Right lung (tissue), 10 donors: ENCODE measurements at places on chromosomes 5 and 9.

- DNase-seq = no peak
Observed at GRCh38 chr9:115690786-115691496, 462.6 kb upstream of the PAPPA start.

DNA sequence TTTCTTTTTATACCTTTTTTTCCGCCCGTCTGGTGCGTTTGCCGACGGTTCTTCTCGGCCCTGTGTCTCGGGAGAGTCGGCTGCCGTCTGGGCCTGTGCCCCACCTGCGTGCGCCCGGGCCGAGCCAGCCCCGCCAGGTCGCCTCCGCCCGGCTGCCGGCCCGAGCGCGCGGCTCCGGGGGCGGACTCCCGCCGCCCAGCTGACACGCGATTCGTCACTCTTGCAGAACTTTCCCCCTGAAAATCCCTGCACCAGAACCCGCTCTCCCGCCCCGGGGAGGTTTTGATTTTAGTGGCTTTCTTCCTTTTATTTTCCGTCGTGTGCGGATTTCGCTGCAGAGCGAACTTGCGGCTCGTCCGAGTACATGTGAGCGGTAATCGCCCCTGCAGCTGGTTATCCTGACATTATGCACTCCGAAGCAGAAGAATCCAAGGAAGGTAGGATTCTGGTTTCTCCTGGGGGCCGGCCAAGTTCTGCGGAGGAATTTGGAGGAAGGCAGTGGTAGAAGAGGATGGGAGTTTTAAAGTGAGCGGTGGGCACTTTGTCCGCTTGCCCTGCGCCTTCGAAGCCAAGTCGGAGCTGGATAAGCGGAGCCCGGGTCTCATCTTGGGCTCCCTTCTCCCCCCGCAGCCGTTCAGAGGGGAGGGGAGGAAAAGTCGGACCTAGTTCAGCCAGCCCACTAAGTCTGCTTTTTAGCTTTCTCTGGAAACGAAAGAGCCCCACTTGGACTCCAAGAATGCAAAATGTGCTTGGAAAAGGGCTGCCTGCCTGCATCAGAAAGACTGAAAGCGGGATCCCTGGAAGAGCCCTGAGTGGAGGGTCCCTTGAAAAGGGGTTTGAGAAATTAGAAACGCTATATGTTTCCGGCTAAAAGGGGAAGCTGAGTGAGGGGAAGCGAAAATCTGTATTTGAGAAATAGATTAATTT is at the start of gene TNFAIP8:
TNFAIP8 (plus strand) TSS at position 335 of the 927 bp plus-strand sequence; CDS start at position 407, 72 bp downstream.
- DNase-seq = peak; percentile 59

DNA sequence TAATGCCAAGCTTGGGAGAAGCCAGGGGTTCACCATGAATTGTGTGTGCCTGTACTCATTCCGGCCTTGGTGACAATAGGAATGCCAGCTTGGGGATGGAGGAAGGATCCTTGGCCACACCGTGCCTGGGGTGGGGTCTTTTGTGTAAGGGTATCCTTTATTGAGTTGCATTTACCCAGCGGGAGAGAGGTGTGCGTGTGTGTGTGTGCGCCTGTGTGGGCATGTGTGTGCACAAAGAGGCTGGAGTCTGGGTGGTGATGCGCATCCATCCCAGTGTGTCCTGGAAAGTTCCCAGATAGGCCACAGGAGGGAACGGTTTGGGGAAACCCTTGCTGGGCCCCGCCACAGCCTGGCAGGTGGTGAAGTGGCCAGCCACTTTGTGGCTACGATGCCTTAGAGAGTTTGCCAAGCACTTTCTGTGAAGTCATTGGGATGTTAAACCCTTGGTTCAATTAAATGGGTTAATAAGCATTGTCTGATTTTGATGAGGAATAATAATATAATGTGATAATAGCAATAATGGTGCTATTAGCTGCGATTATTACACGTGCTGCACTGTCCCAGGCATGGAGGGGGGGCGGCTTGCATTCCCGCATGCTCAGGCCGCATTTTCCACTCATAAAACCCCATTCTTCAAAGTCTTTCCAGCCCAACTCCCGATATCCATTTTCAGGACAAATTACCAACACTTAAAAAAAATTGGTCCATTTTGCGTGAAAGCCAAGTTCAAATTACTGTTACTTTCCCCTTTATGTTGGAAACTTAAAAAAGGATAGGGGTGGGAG is 13.7 kb downstream of the PITX1 start:
- DNase-seq = no peak

- no peak for DNase-seq
Observed at GRCh38 chr5:82111191-82111590, 139.4 kb downstream of the ATG10 start.

- DNase-seq = no peak
Observed at GRCh38 chr9:131289301-131290035, at the start of gene PLPP7. Gene PLPP7, plus strand, starts transcription at chr9:131289723. Its CDS starts 275 bp downstream, at chr9:131289998.

GRCh38 chr5:150140830-150141229 is 14.8 kb downstream of the PDGFRB start:
- DNase-seq = peak; percentile 75

DNA sequence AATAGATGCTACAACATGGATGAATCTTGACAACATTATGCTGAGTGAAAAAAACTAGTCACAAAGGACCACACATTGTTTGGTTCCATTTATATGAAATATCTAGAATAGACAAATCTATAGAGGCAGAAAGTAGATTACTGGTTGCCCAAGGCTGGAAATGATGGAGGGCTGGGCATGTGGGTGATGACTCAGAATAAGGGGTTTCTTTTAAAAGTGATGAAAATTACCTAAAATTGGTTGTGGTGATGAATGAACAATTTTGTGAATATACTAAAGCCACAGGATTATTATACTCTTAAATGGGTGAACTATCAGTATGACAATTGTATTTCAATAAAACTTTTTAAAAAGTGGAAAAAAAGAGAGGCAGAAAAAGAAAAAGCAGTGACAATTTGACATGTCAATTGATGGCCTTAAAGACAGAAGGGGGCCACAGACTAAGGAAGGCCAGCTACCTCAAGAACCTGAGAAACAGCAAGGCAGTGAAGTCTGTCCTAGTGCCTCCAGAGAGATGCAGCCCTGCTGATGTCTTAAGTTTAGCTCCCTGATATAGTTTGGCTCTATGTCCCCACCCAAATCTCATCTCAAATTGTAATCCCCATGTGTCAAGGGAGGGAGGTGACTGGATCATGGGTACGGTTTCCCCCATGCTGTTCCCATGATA is 182.7 kb downstream of the PIK3R1 start:
- DNase-seq = no peak

DNA sequence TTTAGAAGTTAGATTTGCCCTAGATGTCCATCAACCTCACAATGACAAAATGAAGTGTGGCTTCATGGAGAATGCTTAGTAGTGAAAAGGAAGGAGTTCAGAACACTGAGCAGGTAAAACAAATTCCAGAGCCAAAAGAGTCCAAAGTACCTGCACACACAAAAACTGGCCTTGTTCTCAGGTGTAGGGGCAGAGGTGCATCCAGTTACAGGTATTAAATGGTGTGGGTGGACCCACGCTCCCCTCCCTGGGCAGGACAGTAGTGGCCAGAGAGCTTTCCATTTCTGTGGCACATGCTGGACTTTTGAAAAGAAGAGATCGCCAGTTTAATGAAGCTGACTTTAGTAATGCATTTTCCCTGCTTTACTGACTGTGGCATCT is 47.2 kb downstream of the SECISBP2 start:
- no peak for DNase-seq

- DNase-seq = no peak
Observed at GRCh38 chr5:3996707-3997336, 401.2 kb downstream of the IRX1 start.

DNA sequence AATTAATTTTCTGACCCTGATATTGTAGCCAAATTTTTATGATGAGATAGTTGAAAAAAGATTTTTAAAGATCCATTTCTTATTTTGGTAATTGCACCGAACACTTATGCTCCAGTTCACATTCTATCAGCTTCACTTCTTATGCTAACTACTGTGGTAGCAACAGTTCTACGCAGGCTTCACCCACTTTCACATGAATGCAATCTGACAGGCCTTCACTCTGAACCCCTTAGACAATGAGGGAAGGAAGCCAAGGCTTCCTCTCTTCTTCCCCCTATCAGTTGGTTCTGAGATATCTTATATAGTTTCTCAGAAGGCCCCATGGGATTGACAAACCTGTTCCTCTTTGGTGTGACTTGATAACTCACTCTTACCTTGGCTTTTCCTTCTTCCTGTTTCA is 185.8 kb downstream of the CETN3 start:
- DNase-seq = no peak

DNA sequence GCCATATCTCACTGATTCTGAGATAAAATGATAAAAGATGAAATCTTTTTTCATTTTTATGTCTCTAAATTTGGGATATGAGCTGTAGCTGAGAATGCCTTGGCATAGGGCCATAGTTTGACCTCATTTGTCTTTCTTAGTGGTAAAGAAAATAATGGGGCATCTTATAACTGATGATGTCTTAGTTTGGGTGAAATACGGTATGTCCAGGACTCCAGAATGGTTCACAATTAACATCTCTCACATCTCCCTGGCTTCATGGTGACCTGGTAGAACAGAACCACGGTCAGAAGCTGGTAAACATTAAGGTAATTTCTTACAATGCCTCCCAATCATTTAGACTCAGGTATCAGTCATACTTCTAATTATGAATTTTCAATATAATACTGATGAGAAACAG is 250.8 kb downstream of the MAT2B start:
- DNase-seq = no peak

GRCh38 chr5:33068786-33069185 is 357.7 kb downstream of the NPR3 start:
- DNase-seq = no peak

DNA sequence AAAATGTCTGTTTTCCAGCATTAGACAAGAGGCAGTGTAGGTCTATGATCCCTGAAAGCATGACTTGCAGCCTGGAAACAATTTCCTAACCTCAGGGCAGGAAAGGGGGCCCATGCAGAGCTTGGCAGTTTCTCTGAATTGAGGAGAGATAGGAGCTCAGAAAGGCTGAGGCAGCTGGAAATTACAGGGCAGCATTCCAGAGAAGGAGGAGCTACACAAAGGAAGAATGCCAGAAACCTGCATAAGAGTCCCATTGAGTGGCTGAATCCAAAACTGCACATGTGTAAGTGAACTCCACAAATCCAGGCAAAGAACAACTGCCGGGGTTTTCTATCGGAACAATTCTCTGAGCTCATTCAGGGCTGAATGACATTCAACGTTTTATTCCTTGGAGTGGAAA is 346.8 kb downstream of the PIK3R1 start:
- peak; percentile 71 for DNase-seq

GRCh38 chr9:16179566-16179965 is 626.7 kb downstream of the CCDC171 start:
- DNase-seq = no peak

GRCh38 chr9:130482463-130482862 is 37.7 kb downstream of the ASS1 start:
- no peak for DNase-seq

GRCh38 chr5:113176196-113176595 is 199.6 kb downstream of the DCP2 start:
- DNase-seq = no peak

- DNase-seq = peak; percentile 71
Observed at GRCh38 chr5:68720884-68721610, 372.8 kb upstream of the SLC30A5 start.

GRCh38 chr5:19977099-19977498 is 10.9 kb downstream of the CDH18 start:
- no peak for DNase-seq

- no peak for DNase-seq
Observed at GRCh38 chr9:125540497-125540896, 166.5 kb downstream of the MAPKAP1 start.

DNA sequence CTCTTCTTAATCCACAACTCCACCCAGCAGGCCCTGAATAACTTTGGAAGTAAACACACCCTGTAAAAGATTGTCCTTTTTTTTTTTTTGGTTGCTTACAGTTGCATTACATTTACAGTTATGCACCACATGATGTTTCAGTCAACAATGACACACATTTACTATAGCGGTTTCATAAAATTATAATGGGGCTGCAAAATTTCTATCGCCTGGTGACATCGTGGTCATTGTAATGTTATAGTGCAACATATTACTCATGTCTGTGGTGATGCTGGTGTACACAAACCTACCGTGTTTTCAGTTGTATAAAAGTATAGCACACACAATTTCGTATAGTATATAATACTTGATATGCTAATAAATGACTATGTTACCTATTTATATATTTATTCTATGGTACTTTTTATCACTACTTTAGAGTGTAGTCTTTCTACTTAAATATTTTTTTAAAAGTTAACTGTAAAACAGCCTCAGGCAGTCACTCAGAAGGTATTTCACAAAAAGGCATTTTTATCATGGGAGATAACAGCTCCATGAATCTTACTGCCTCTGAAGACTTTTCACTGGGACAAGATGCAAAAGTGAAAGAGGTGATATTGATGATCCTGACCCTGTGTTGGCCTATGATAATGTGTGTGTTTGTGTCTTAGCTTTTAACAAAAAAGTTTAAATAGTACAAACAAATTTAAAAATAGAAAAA is 695.4 kb upstream of the CDH18 start:
- DNase-seq = no peak

- no peak for DNase-seq
Observed at GRCh38 chr9:87741891-87742290, 16.0 kb downstream of the CTSL start.

- DNase-seq = no peak
Observed at GRCh38 chr5:44640945-44641456, 167.7 kb upstream of the MRPS30 start.

GRCh38 chr9:135000647-135001245 is 83.0 kb upstream of the FCN1 start:
- DNase-seq = no peak

GRCh38 chr9:7960320-7961050 is 160.9 kb upstream of the DMAC1 start:
- DNase-seq = no peak

DNA sequence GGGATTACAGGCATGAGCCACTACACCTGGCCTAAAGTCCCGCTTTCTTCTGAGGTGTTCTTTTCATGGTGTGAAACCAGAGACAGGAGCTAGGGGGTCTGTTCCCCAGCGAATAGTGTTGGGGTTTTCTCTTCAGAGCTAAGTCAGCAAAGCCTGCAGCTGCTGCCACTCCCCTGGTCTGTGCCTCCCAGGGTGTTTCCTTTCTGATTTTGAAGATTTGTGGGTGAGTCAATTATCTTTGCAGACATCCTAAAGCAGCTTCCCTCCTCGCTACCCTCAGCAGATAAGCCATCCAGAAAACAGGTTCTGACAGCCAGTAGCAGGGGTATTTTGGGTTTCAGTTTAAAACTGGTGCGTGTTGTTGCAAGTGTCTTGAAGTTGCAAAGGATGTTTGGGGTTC is 72.0 kb upstream of the IQGAP2 start:
- no peak for DNase-seq

DNA sequence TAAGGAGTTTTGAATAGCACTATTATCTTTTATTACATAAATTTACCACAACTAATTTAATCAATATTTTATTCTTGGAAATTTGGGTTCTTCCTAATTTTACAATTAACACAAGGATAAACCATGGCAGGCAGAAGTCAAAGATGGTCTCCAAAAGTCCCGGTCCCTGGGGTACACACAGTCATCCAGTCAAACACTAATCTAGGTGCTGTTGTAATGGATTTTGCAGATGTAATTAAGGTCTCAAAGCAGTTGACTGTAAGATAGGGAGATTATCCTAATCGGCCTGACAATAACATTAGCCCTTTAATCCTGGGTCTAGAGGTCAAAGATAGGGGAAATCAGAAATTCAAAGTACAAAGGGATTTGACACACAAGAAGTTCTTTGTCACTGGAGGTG is 57.5 kb upstream of the HTR1A start:
- DNase-seq = no peak

- no peak for DNase-seq
Observed at GRCh38 chr5:52825826-52826225, 38.1 kb downstream of the ITGA1 start.
